ENCODE measurements at places on chromosomes 1 and 21.
A peak's percentile ranks its signal among the peaks of the same experiment; 100 is the strongest.

DNA sequence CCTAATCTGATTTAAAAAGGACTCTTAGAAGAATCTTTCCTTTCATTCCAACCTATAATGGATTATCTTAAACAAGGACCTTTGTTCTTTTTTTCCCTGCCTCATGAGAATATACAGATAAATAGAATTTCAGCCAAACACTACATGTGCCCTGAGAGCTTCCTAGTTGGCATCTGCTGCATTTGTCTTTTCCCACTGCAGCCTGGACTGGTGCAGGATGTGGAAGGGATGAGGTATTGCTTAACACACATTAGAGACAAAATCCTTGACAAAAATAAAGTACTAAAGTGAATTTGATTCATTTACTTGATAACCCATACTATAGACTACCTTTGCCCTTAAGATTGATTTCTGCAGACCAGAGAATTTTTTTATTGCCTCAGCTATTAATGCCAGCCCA is 59.5 kb downstream of the PALMD start:
- no peak for DNase-seq

- no peak for DNase-seq
Observed at GRCh38 chr1:13830616-13831280, 130.8 kb downstream of the PRDM2 start.

- DNase-seq, result no peak
Observed at GRCh38 chr1:247118946-247119446, 14.8 kb upstream of the ZNF669 start.

DNA sequence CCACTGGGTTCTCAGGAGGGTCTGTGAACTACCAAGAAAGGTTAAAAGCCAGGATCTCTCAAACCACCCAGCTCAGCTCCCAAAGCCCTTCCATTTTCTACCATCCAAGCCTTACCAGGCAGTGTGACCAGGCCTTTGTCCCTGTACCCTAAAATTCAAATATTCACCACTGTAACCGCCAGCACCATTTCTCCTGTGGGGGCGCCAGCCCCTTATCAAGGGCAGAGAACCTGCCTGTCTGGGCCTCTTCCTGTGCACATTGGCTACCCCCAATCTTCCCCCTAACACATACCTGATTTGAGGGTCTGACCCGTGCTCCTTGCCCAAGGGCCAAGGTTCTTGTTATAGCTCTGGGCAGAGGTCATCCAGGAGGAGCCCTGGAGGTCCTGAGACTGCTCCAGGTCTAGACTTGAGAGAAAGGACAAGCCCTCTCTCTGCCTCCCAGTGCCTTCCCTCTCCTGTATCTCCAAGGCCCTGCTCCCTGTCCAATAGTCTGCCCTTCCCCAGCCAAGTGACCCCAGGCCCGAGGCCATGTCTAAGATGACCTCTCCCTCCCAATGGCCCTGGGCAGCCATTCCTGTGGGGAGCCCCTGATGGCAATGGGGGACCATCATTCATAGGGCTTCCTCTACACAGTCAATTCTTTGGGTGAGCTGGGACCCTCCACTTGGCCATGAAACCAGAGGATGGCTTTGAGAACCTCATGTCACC is 78.5 kb downstream of the FHAD1 start:
- no peak for DNase-seq

GRCh38 chr1:100799954-100800612 is 80.5 kb downstream of the VCAM1 start:
- no peak for DNase-seq

GRCh38 chr1:200039849-200040474 is 12.5 kb downstream of the NR5A2 start:
- DNase-seq, result no peak

- no peak for DNase-seq
Observed at GRCh38 chr21:36747041-36747814, 48.3 kb downstream of the SIM2 start.

DNA sequence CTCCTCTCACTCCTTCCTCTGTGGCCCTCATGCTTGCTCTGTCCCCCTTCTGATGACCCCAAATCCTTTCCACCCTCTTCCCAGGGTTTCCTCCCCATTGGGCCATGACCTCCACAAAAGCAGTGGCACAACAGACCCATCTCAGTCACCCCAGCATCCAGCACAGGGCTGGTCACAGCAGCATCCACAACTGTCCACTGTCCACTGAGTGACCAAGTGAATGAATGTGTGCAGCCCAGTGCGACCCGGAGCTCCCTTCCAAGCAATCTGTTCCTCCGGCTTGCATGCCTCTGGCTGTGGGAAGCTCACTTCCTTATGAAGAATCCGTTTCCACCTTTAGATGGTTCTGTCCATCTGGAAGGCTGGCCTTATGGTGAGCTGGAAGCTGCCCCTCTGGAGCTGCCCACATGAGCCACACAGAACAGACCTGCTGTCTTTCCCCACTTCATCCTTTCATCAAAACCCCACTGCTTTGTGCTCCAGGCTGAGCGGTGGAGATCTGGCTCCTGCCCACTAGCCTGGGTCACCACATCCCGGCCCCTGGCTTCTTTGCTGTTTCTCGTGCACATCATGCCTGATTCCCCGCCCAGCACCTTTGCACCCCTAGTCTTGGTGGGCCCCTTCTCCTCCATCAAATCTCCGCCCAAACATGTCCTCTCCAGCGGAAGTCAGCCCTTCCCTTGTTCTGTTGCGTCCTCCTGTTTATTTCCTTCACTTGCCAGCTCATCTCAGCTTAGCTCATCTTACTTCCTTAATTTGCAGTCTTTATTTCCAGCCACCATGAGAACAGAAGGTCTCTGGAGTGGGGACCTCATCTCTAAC is 56.4 kb downstream of the EDN2 start:
- DNase-seq, result no peak

- no peak for DNase-seq
Observed at GRCh38 chr21:38821248-38821647, 15.5 kb downstream of the ETS2 start.

- peak; percentile 33 for DNase-seq
Observed at GRCh38 chr21:33374450-33375096, 28.6 kb upstream of the IFNGR2 start.

- DNase-seq, result no peak
Observed at GRCh38 chr1:160708801-160709200, 2.8 kb downstream of the CD48 start.

DNA sequence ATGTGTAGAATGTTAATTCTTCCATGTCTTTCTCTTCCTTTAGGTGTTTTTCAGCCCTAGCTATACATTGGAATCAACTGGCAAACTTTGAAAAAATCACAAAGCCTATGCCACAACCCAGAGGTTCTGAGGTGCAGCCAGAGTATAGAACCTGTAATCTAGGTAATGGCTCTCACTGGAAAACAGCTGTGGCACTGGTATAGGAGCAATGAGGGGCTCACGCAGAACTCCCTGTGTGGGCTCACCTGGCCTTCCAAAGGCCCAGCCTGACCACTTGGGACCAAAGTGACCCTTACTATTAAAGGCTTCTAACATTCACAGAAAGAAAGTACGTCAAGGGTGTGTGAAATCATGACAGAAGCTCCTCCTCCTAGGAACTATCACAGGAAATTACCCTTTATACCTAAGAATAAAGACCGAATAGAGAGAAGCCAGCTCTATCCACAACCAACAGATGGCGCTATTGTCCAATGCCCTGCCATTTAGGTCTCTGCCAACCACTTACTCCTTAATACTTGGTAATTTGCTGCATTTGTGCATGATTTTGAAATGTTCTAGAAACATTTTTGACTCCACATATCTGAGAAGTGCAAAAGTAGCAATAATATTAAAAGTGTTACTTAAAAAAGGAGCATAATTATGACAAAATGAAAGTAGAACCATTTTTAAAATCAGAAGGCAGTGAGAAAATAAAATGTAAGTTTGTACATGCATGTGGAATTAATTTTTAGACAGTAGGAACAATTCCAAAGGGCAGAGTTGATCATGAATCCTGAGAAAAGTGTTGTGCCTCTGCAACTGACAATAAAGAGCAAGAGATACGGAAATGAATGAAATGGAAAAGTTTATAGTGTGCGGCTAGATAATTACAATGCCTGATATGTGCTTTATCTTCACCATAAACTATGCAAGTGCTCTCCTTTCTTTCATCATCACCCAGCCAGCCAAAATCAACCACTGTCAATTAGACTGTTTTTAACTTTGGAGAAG is 93.1 kb upstream of the HAO2 start:
- DNase-seq, result no peak

DNA sequence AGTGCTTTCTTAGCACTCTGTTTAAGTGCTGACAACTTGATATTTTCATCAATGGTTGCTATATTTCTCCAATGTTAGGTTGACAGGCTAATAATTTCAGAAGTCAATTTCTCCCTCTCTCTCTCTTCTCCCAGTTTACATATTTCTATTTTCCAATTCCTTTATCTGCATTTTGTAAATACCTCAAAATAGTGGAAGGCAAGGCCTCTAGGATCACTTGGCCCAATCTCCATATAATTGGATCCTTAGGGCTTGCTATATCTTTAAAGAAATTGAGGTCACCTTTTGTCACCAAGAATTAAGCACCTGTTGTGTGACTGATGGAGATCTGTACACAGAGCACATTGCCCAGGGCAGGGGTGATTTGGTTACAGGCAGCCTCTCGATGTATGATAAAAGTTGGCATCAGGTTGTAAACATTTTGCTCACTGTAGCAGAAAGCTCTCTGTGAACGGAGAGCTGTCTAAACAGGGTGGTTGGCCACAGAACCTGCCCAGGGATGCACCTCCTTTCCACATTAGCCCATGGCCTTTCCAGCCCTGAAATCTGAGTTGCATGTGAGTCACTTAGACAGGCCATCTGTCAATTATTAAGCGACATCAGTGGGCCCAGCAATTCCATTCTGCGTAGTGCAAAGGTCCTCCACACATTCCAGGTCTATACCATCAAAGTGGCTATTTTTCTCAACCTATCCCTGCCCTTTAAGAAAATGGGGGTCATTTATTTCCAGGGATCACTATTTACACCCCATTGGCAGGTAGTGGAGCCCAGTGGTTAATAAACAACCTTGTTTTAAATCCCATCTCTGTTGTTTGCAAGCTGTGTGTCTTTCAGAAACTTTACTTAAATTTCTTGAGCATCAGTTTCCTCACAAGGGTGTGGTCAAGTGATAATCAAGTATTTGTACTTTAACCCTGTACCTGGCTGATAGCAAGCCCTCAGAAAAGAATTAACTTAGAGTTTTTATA is 29.1 kb upstream of the IRF2BP2 start:
- no peak for DNase-seq

DNA sequence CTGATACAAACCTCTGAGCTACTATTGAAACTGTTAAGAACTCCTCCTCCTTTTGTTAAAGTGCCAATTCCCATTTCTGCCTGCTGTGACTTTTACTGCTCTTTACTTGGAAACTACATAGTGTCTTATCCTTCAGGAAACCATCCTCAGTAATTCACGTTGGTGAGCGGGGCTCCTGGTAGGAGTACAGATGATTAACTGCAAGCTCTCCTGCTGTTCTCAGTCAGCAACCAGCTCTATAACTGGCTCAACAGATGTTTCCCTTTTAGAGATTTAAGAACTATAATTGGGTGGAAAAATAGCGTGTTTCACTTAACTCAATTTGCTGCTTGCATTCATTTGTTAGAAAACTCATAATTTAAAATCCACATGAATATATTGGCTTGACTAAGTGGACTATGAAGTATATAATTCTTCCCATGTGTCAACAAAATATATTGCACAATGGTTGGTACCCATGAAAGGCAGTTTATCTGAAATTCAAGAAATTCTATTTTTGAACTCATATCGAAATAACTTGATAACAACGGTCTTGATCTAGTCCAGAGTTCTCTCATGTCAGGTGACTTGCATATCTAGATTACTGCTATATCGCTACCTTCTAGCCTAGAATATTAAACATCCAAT is 574.0 kb downstream of the KCNT2 start:
- DNase-seq, result no peak

DNA sequence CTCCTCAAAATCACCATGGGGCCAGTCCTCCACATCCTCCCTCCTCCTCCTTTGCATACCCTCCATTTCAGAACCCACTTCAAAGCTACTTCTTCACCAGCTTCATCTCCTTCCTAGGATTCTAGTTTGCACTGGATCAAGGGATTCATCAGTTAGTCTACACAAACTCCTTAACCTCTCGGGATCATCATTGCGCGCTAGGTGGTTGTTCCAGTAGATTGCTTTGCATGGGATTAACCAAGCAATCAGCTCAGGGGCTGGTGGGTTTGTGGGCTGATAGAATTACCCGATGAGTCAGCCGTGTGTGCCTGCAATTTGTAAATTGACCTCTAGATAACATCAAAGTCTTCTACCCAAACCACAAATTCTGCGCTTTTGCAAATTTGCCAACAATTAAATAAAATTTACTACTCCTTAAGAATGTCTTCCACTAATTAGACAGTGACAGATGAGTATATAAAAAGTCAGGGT is 7.7 kb downstream of the KANK4 start:
- DNase-seq, result no peak

DNA sequence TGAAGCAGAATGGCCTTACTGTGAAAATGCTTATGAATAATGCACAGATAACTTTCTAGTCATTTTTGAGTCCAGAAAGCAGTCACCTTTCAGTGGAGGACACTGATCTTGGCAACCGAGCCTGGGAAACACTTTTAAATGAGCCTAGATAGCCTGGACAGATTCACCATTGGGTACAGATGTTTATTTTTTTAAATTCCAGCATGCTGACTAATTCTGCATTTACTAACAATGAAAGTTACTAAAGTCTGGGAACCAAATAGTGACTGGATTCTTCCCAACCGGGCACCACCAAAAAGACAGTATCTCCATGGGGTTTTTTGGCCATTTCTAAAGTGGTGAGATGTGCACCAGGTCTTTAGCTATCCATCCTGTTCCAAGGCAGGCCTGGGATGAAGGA is 3.3 kb upstream of the FMOD start:
- DNase-seq, result no peak

- DNase-seq, result peak; percentile 20
Observed at GRCh38 chr1:156160743-156161171, 7.4 kb downstream of the SEMA4A start.

GRCh38 chr1:173168941-173169340 is 38.2 kb downstream of the TNFSF4 start:
- no peak for DNase-seq

DNA sequence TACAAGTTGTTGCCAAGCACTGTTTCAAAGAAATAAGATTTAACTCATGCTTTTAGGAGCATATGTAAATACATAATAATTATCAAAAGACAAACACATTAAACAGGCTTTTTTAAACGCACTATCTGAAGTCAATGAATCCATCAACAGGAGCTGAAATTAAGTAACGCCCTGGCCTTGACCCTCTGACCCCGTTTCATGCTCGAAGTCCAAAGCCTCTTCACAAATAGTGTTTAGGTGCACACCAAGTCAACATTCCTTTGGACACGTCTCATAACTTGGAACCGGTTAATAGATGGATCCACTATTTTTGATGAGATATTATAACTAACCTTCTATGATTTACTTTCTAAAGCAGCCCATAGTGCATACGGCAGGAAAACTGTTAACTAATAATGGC is 209.3 kb downstream of the GABPA start:
- no peak for DNase-seq

- no peak for DNase-seq
Observed at GRCh38 chr1:65079941-65080340, 68.1 kb upstream of the AK4 start.

DNA sequence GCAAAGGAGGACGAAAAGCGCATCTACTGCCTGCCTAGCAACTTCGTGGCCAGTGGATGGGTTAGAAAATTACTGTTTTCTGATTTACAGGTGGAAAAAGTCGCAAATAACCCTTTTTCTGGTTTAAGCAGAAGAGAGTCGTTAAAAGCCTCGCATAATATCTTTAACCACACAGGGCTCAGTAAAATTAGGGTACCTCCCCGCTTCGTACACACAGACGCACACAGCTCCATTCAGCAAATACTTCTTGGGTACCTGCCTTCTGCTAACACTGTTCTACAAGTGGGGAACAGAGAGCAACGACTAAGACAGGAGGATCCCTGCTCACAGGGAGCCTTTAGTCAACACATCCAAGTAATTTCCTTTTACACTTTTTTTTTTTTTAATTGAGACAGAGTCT is 704 bp downstream of the ALG6 start:
- DNase-seq, result no peak

Data from stimulated activated CD4-positive, alpha-beta T cell treated with anti-CD3 and anti-CD28 coated beads, TNF-alpha, amount 100 ng/mL, for 1 hour (primary cell).